ENCODE measurements at places on chromosomes 3 and 15.

DNA sequence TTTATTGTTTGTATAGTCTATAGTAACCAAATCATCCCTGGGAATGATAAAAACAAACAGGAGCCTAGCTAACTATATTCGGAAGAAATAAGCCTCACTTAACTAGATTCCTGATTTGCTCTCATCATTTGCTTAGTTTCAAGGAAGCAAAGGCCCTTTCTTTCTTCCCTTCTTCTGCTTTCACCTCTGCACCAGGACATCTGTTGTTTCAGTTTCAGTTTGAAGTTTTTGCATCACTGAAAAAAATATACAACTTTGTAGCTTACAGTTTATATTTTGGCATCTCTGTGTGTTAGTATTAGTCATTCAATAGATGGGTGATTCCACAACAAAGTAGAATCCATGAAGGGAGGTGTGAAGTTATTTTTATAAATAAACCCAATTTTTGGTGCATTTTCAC is 113.6 kb upstream of the SNTN start:
- no peak for DNase-seq

DNA sequence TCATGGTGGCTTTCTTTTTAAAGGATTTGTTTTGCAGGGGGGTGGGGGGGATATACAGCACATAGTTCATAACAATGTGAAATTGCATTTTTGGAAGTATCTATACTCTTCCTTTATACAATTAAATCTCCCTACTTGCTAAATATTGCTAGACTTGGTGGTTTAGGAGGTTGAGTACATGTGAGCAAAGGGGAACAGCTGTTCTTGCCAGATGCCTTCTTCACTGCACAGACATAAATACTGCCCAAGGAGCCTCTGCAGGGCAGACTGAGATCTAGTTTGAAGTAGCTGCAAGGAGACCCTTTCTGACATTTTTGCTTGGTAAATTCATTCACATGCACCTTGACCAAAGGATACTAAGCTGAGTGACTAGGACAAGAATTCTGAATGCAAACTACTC is 228.6 kb upstream of the IL12A start:
- DNase-seq = no peak

DNA sequence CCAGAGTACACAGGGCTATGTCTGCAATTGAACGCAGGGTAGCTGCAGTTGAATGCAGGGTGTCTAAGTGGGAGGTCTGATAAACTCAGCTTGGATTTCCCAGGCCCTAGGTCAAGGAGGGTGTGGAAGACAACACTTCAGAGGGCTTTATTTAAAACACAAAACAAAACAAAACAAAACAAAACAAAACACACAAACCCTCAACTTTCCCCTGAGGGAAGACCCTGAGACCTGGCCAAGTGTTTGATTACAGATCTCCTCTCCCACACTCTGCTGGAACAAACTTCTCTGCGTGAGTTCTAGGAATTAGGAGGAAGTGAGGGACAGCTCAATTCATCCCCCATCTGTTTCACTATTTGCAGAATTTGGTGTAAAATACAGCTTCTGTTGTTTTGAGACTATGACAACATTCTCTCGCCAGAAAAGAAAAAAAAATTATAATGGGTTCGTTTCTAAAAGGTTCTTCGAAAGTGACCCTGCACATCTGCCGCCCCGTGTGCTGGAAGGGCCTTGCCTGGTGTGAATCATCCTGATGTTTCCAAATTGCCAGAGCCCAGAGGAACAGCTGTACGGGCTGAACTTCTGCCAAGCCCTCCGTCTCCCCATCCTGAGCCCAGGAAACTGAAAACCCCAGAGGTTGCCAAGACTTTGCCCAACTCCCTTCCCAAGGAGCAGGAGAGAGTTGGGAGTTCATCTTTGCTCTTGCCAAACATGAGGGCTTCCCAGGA is 73.3 kb upstream of the RAD18 start:
- DNase-seq = peak; percentile 76

GRCh38 chr15:95990833-95991232 is 339.7 kb upstream of the NR2F2 start:
- no peak for DNase-seq
